Fibroblast of pulmonary artery (primary cell): ENCODE measurements at places on chromosomes 11 and 22.
A peak's percentile ranks its signal among the peaks of the same experiment; 100 is the strongest.

DNA sequence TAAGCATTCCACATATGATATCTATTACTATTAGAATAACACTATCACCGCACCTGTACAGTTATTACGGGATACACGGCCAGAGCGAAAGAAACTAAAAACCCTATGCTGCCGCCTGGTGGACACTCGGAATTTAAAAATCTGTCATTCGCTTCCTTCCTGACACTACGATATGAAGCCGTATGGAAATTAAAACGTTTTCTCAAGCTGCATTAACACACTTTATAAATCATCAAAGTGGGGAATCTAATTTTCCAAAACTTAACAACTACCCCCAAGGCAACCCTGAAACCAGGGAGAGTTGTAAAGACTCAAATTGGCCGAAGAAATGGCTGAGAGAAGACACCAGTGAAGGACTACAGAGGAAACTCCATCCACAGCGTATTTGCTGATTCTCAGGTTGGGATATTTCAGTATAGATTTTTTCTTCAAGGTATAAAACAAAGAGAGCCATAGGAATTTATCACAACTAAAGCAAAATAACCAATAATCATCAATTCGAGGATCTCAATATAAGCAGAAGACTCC lies 1.4 kb downstream of the CCDC73 start:
- peak; percentile 53 for DNase-seq

- DNase-seq = no peak
These were observed 77.1 kb downstream of the MPPED1 start for GRCh38 chr22:43488937-43489336.

- DNase-seq = no peak
These were observed 10.1 kb upstream of the PRSS23 start for GRCh38 chr11:86790195-86790725.

- no peak for DNase-seq
These were observed 21.3 kb upstream of the PANX1 start for GRCh38 chr11:94107363-94107762.

DNA sequence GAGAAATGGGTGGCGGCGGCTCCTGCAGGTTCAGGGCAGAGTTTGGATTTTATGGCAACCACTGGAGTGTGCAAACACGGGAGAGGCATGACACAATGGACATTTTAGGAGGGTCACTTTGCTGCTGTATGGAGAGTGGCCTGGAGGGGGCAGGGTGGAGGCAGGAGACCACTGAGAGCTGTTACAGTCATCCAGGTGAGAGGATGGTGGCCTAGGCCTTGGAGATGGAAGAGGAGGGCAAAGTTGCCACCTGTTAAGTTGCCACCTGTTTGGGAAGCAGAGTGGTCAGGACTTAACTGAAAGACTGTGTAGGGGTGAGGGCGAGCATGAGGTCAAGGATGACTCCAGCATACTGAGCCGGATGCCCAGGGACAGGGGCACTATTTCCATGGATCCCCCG lies 2.3 kb upstream of the RAD9A start:
- no peak for DNase-seq

DNA sequence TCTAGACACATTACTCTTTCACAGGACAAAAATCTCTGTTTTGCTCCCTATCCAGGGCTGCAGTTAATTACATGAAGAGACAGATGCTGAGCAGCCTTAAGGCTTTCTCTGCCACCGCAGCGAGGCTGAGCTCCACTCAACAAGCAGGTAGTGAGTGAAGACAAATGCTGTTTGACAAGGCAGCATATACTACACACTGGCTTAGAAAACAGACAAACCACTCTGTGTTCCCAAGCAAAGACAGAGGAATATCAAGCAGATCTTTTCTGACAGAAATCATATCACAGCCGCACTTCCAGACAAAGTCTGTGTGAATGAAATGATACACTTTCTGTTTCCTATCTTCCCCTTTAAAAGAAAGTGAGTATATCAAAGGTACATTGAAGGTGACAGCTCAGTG lies 368.1 kb downstream of the DCDC1 start:
- DNase-seq = no peak

- DNase-seq = no peak
These were observed 133.9 kb downstream of the WNT7B start for GRCh38 chr22:45843031-45843430.

- DNase-seq = no peak
These were observed 74.2 kb downstream of the MED15 start for GRCh38 chr22:20581503-20582170.

GRCh38 chr11:119896387-119897045 lies 167.5 kb upstream of the NECTIN1 start:
- no peak for DNase-seq

DNA sequence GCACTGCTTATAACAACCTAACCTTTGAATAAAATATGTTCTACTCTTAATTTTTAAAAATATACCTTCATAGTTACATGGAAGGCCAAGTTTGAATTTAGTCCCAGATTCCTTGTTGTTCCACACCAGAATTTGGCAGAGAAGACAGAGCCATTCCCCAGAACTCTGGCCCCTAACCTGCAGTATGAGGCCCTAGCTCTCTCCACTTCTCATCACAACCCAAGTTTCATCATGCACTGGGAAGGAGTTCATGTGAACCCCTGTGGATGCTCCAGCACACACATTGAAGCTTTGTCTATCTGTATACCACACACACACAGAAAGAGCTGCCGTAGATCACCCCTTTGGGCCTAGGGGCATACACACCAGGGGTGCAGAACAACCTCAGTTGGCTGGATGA lies 10.6 kb upstream of the BBOX1 start:
- DNase-seq = no peak

DNA sequence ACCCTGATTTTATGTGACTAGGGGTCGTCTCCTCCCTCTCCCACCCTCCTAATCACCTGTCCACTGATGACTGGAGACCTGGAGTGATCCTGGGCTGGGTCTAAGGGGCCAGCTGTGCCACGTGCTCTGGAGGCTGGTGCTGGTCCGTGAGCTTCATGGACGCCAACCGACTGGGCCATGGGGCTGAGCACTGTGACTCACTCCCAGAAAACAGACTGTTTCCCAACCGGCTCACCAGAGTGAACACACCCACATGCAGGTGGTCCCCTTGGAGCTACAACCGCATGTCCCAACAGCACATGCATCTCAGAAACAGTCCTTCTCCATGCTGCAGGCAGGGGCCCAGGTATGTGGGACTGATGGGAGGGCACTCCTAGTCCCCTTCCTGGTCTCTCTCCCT lies 14.0 kb upstream of the LMO1 start:
- DNase-seq = no peak

- peak; percentile 79 for DNase-seq
These were observed 36.9 kb downstream of the ARFGAP3 start for GRCh38 chr22:42820045-42820763.

- DNase-seq = no peak
These were observed 567.9 kb upstream of the CADM1 start for GRCh38 chr11:116072133-116072532.

DNA sequence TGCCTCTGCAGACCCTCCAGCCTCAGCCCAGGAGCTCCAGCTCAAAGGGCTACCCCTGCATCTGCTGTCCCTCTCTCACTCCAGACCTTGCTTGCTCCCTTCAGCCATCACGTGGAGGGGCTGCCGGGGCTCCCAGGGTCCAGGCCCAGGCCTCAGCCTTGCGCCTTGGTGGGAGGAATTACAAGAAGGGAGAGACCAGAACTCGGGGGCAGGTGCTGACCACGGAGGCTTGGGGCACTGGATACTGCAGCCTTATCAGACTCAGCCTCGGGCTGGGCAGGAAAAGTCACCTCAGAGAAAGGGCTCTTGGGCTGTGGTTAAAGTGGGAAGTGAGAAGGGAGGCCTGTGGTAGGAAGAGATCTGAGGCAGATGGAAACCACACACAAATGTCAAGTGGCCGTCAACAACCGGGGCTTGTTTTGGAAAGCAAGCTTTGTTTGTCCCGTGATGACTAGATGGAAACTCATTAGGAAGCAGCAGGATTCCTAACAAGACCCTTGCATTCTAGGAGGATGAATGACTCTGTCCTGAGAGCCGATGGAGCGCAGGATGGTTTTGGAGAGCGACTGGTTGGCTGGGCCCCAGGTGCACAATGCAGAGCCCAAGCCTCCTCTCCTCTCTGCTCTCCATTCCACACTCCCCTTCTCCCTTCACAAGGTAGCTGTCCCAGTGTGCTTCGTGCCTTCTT lies 1321.7 kb downstream of the TBC1D22A start:
- DNase-seq = no peak

DNA sequence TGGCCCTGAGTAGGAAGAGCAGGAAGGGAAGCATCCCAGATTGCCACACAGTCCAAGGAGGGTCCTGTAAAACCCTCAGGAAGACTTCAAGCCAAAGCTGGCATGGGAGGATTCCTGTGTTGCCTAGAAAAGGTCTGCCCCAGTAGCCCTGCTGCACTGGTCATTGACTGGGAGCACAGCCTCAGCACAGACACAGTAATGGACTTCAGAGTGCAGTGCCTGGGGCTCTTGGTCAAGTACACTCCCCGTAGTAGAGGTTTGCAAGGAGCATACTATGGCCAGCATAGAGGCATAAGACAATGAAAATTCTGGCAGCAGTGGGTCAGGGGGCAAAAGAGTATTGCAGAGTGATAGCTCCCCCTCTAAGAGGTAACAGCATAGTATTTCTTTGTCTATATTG lies 36.2 kb upstream of the FJX1 start:
- DNase-seq = no peak

- no peak for DNase-seq
These were observed 15.2 kb downstream of the KCNQ1 start for GRCh38 chr11:2459796-2460531.

DNA sequence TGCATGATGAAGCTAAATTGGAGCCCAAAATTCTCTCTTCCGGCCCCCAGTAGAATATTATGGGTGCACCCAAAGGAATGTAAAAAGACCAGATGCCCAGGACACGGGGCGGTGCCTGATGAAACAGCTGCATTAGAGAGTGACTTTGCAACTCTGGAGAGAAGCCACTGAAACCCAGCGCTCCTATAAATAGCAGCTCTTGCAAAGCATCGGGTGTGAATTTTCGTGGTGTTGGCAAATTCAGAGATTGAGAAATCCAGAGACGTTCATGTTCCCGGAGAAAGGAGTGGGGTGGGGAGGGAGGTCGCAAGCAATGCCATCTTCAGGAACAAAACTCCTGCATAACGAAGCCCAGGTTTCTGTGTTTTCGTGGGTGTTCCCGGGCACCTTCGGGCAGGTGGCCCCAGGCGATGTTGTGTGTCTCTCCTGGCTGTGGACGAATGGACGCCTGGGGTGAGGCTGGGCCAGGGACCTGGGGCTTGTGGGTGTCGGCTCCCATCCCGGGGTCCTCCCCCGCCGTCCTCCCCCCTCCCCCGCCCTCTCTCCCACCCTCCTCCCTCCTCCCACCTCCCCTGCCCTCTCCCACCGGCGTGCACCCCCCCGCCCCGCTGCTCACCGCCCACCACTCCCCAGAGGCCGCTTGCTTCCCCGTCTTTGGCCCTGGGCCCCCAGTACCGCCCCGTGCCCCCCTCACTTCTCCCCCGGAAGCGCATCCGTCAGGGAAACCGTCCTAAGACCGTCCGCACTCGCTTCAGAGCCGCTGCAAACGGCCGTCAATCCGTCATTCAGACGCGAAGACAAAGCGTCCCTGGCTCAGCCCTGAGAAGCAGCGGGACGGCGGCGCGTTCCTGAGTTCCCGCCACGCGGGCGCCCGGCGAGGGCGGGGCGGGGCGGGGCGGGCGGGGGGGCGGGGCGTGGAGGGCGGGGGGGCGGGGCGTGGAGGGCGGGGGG lies 26.7 kb upstream of the TOLLIP start:
- peak; percentile 90 for DNase-seq

- peak; percentile 63 for DNase-seq
These were observed 3.8 kb upstream of the TMEM123 start for GRCh38 chr11:102456381-102456780.

GRCh38 chr11:115699733-115700132 lies 195.5 kb upstream of the CADM1 start:
- DNase-seq = no peak

GRCh38 chr22:43811777-43812148 lies 342 bp downstream of the EFCAB6 start:
- DNase-seq = peak; percentile 60

DNA sequence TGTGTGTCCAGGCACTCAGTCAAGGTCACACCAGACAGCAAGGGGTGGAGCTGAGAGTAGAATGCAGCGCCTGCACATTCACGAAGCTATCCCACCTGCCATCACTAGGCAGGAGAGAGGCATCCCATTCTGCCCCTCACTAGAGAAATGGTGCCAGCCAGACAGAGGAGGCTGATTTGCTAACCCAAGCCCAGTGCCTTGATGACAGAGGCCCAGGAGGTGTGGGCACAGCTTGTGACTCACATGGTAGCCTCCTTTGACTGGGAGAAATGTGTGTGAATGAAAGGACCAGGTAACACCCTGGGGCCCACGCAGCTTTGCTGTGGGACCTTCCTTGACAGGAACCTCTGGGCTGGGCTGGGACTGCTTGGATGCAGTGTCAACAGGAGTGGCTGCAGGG lies 5.2 kb upstream of the NAALADL1 start:
- no peak for DNase-seq

GRCh38 chr11:22474616-22475015 lies 136.4 kb downstream of the SLC17A6 start:
- no peak for DNase-seq

- DNase-seq = peak; percentile 91
These were observed 63.7 kb downstream of the PRDM11 start for GRCh38 chr11:45209891-45210699.

DNA sequence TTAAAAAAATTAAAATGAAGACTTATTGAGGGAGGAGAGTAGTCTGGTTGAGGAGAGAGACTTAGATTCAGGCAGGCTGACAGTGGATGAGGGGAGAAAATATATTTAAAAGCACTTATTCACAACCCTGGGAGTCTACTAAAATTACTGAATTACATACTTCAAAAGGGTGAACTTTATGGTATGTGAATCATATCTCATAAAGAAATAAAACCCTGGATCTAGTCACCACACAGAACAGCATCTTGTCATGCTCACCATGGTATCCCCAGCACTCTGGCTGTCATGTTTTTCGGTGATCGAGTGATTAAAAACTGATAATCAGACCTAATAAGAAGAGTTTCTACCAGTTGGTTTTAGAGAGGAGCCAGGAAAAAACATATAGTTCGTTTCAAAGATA lies 11.0 kb downstream of the TEAD1 start:
- DNase-seq = no peak

- no peak for DNase-seq
These were observed 759.4 kb downstream of the OPCML start for GRCh38 chr11:132772703-132773545.

- peak; percentile 96 for DNase-seq
These were observed 10.8 kb upstream of the LDHA start for GRCh38 chr11:18383388-18384156.

- no peak for DNase-seq
These were observed 562 bp downstream of the SHANK2 start for GRCh38 chr11:71251761-71252268.

- no peak for DNase-seq
These were observed 29.8 kb downstream of the MOB2 start for GRCh38 chr11:1456596-1457325.

DNA sequence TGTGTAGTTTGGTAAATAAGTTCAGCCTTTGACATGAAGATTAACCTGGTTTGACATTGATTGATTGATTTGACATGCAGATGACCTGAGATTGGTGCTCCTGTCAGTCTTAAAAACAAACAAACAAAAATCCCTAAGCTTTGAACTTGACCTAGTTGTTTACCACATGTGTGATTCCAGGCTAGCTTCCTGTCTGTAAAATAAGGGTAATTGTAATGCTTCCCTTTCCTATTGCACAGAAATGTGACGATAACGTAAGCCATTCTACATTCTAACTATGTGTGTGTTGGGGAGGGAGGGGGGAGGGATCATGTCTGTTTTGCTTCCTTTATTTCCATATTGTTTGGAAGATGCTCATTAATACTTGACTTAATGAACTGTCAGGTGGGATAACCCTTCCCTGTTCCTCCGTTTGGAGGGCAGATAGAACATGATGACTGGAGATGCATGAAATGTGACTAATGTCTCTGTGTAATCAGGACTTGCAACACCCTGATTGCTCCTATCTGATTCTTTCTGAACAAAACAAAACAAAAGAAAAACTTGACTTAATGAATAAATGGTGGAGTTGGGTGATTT lies 106.1 kb upstream of the CLMP start:
- peak; percentile 79 for DNase-seq
